ENCODE measurements at places on chromosomes 7 and 10.

DNA sequence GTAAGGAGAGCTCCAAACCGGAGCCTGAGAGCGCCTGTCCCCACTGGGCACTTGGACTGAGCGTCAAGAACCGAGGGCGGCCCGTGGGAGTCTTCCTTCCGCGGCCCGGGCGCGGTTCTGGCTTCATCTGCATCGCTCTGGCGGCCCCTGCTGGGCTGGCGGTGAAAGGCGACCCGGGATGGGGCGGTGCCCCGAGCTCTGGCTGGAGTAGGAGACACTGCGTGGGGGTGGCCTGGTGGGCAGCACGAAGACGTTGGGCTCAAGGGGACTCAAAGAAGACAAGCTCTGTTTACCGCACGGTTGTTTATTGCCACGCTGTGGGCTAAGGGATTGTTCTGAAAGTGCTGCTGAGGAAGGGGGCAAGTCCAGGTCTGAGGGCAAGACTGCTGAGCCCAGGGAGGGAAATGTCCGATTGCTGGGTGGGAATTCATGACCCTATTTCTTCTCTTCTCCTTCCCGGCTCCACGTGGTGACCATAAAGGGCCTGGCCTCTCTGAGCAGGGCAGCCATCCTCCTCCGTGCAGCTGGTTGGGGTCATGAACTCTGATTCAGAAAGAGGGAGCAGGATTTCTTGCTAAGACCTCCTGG, 29.8 kb downstream of the PLAU start:
- peak; percentile 87 for DNase-seq

DNA sequence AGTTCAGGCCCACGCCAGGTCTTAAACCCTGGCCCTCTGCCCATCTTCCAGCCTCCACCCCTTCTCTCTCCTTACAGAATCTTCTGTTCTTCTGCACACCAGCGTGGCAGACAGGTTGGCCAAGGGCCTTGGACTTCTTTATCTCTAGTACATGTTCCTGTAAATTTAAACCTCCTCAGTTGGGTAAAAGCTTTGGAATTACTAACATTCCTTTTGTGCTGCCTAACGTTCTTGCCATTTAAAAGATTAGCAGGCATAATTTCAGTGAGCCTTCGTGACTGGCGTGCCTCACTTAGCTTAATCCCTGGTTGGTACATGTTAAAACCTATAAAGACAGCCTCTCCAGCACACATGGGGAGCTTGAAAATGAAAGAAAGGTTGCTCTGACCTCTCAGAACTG, 192.2 kb downstream of the CUX1 start:
- no peak for DNase-seq

DNA sequence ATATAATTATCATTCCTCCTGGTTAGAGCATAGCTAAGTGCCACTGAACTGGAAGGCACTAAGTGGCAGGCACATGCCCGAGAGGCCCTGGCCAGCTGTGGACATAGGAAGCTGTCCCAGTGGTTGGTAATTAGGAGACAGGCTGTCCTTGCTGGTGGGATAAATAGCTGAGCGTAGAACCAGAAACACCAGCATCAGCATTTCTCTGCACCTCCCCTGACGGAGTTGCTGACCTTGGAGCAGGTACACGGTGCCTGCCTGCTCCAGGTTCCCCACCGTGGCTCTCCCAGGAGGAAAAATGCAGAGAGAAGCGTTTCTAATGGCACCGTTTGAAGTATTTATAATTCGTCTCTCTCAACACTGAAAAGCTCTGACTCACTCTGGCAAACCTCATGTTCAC, 5.6 kb upstream of the ABLIM1 start:
- DNase-seq = peak; percentile 58

DNA sequence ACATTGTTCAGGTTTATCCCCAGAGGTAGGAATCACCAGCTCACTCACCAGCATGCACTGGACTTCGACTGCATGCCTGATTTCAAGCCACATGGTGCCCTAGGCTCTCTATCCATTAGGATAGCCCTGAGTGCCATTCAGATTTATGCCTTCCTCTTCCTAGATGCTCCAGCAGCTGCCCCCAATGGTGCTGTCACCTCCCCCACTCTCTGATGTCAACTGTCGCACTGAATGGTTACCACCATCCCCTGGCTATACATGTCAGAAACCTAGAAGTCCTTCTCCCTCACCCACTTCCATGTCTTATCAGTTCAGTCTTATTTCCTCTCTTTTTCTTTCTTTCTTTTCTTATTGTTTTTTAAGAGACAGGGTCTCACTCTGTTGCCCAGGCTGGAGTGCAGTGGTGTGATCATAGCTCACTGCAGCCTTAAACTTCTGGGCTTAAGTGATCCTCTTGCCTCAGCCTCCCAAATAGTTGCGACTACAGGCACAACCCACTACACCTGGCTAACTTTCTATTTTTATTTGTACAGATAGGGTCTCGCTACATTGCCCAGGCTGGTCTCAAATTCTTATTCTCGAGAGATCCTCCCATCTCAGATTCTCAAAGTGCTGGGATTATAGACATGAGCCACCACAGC, 2.9 kb downstream of the SFXN4 start:
- DNase-seq = no peak

GRCh38 chr7:139294951-139295575, 46.1 kb upstream of the FMC1 start:
- DNase-seq = no peak

DNA sequence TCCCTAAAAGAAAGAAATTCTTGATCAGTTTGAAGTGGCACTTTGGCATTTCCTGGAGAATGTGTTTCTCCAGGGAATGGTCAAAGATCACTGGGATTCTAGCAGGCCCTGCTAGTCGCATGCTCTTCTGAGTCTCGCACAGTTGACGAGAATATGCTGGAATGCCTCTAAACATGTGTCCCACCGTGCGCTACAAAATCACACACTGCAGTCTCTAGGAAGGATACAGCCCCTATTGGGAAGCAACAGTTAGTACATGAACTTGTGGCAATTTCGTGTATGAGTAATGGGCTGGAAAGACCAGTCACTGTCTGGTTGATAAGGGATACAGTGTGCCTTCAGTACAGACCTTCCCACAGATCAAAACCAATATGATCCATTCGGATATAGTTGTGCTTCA, 257.9 kb downstream of the PRPF18 start:
- no peak for DNase-seq

- DNase-seq = no peak
These were observed 158.0 kb downstream of the VTI1A start for GRCh38 chr10:112605063-112605462.

GRCh38 chr7:151600331-151600730, 80.6 kb upstream of the RHEB start:
- no peak for DNase-seq

- DNase-seq = no peak
These were observed 342.7 kb upstream of the KLF6 start for GRCh38 chr10:4127518-4128315.

GRCh38 chr7:47483604-47484273, 98.2 kb downstream of the TNS3 start:
- DNase-seq = no peak

GRCh38 chr7:42753367-42753766, 158.5 kb downstream of the C7orf25 start:
- peak; percentile 3 for DNase-seq

DNA sequence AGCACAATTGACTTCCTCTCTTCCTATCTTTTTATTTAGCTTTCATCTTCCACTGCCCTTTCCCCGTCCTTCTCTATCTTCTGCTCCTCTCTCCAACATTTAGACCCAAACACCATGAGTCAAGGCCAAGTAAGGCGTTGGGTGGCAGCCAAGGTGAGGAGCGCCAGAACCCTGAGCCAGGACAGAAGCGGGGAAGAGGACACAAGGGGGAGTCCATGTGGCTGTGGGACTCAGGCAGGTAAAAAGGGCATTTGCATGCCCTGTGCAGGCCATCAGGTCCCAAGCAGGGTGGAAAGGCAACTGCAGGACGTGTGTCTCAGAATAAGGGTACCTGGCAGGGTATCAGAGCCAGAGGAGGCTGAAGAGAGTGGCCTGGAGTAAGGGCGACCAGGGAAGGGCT, 192.4 kb upstream of the PFKP start:
- DNase-seq = no peak

GRCh38 chr7:149866139-149866778, 7.5 kb upstream of the ATP6V0E2 start:
- DNase-seq = no peak

DNA sequence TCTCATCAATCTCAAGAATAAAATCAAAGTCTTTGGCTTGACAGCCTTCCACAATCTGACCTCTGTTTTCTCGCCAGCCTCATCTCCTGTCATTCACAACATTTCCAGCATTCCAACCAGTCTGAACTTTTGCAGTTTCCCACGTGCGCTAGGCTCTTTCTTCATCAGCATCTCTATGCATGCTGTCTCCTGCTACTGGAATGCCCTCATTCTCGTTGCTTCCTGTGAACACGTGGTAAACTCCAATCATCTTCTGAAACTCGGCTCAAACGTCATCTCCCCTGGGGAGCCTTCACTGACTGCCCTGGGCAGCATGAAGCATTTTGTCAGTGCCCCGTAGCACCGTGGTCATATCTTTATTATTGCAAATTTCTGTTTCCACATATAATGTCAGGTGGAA, 12.2 kb upstream of the RSBN1L start:
- DNase-seq = peak; percentile 53

GRCh38 chr10:60525716-60526585, 136.3 kb upstream of the ANK3 start:
- peak; percentile 36 for DNase-seq

DNA sequence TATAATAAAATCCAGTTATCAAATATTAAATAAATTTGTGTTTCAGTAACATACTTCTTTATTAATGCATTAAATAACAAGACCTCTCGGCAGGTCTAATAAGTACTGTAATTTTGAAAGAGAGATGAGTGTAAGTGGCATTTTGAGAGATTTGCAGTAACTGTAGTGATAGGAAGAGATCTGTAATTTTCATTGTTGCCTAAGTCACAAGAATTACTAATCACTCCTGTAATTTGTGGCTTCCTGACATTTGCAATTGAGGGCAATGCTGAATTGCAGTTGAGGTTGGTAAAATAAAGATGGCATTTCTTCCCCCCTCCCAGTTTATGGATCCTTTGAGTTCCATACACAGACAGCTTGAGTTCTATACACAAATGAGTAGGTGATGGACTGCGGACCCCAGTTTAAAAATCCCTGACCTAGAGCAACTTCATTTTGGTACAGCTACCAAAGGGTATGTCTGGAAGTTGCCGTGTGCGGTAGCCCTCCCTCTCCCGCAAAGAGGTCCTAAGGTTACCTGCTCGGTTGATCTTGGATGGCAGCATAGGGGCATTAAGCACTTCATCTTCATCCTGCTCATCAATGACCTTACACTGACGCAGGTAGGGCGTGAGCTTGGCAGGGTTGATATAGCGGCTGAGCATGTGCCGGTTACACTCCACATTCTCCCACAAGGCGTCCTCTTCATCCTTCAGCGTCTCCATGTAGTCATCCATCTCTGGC, 96.4 kb downstream of the CARD11 start:
- no peak for DNase-seq

DNA sequence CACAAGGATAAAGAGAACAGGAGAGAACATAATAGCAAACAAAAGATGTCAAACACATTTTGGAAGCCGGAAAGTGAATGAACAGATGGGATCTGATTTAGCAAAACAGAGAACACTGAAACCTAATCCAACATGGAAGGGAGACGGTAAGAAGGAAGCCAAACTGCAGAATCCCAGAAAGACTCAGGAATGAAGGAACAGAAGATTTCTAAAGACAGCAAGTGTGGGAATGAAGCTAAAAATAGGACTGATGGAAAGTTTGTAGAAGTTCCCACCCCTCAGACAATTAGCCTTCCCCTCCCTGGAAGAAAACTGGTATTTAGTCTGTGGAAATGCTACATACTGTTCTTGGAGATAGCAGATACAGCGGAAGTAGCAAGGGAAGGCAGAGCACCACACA, 40.8 kb downstream of the SLC16A12 start:
- DNase-seq = no peak

- DNase-seq = no peak
These were observed 75.3 kb upstream of the NKX6-2 start for GRCh38 chr10:132861116-132861691.

GRCh38 chr10:12579954-12580858, 230.9 kb downstream of the CAMK1D start:
- DNase-seq = no peak

DNA sequence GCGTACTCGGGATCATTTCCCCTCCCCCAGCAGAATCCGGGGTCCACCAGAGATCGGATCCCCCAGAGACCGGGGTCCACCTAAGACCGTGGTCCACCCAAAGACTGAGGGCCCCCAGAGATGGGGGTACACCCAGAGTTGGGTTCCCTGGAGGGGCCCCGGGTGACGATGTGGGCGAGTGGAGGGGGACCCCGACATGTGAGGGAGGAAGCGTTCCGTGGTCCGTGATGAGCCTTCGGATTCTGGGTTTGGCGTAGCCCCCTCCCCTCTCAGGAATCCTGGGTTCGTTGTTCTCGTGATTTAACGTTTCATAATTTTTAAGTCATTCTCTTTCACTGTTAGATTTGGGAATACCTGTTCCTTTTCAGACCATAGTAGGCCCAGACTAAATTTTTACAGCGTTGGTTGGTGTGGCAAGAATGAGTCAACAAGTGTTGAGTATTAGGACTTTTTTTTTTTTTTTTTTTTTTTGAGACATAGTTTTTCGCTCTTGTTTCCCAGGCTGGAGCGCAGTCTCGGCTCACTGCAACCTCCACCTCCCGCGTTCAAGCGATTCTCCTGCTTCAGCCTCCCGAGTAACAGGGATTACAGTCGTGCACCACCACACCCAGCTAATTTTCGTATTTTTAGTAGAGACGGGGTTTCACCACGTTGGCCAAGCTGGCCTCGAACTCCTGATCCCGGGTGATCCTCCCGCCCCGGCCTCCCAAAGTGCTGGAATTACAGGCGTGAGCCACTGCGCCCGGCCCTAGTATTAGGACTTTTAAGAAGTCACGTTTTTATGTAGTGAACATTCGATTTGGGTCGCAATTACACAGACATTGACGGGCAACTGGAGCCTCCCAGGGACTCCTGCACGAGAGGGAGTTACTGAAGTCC, 672 bp downstream of the GTPBP4 start:
- DNase-seq = no peak

GRCh38 chr10:117145019-117145418, 6.9 kb upstream of the VAX1 start:
- DNase-seq = no peak

GRCh38 chr7:121503039-121503438, 106.9 kb upstream of the FAM3C start:
- DNase-seq = no peak

DNA sequence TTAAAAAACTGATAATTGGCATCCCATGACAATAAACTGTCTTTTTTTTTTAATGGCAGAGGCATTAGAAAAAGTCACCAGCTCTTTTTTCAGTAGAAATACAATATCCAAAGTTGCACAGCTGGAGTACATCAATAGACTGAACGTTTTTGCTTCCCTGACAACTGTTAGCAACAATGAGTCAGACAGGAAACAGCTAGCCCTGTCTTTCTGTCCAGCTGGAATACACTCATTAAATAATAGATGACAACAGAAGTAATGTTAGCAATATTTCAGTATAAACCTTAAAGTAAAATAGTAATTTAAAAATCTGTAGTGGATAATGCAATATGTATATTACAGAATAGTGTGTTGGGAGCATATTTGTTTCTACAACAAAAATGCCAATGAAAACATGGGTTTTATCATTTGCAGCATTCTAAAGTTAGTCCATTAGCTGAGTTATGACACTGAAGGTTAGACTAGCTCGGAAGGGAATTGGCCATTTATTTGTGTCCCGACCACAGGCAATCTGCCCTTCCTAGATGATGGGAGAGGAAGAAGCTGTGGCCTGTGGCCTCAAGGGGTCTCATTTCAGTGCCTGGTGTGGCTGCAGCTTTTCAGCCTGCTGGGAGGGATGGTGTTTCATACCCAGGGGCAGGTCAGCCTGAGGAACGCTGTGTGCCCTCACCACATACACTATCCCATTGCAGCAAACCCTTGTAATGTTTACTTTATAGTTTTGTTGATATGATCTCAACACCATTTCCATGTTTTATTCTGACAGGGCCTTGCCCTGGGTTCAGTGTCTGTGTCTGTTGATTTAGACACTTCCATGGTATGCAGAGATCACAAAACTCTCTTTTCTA, 173.3 kb downstream of the SLC16A9 start:
- DNase-seq = no peak

All from retina (tissue), 1 donor.